Fibroblast of skin of scalp (primary cell): ENCODE measurements at places on chromosomes 1 and 21.

DNA sequence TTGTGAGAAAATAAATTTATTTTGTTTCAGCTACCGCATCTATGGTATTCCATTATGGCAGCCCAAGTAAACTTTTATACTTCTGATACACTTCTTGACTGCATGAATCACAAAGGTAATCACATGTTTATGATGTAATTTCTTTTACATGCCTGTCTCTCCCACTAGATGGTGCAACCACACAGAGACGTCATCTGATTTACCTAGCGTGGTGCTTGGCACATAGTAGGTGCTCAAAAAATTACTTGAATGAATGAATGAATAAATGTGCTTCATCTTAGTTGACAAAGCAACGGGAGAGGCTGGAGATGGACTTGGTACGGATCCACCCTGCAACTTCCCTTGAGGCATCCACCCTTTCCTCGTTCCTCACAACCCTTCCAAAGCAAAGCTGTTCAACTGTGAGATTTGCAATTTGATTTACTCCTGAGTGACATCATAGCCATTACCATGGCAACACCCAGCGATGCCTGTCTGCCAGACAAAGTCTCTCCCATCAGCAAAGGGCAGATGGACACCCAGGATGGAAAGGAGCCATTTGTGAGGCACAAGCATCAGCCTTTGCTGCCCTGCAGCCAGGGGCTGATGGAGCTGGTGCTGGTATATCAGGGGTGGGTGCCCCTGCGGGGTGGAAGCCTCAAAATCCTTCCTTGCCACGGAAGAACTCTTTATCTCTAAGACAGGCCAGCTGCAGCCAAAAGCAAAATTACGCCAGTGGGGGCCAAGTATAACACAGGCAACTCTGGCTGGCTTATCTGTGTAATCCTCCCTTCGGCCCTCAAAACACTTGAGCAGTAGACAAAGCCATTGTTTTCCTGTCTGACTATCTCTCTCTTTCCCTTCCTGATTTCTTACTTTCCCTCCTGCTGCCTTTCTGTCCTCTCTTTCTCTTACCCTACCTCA lies 18.9 kb upstream of the VWA5B1 start:
- no peak for DNase-seq

DNA sequence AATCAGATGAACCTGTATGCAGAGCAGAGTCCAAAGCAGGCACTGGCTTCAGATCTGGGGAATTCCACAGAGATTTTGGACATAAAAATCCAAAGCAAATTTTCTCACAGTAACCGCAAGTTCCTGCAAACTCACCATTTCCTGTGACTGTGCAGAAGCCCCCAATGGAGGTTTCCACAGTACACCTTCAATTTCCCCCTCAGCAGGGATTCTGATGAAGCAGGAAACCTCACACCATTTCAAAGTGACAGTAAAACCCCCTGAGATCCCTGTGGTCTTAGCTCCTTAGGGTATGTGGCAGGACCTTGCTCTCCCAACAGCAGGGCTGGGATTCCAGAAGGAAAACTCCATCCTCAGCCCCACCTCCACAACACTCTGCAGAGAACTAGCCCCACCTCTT lies 6.0 kb upstream of the TGFBR3 start:
- no peak for DNase-seq

- no peak for DNase-seq
Measured at GRCh38 chr1:229980009-229980408, 87.0 kb upstream of the GALNT2 start.

DNA sequence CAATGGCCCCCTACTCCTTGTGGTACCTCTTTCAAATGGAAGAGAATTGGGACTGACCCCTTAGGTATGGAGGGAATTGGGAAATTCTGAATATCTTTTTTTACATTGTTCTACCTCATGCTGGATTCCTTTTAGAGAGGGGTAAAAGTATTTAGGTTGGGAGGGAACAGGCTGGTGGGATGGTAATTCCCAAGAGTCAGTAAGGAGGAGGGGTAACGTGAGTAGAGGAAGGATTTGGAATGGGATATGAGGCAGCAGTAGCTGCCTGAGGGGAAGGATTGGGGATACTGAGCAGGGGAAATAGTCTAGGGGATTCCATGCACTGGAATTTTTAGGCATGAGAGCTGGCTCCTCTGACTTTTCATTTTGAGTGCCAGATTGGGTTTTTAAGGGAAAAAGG lies 3.8 kb upstream of the AADACL3 start:
- DNase-seq = peak; percentile 81

- DNase-seq = no peak
Measured at GRCh38 chr1:210151052-210151672, 81.4 kb upstream of the SERTAD4 start.

DNA sequence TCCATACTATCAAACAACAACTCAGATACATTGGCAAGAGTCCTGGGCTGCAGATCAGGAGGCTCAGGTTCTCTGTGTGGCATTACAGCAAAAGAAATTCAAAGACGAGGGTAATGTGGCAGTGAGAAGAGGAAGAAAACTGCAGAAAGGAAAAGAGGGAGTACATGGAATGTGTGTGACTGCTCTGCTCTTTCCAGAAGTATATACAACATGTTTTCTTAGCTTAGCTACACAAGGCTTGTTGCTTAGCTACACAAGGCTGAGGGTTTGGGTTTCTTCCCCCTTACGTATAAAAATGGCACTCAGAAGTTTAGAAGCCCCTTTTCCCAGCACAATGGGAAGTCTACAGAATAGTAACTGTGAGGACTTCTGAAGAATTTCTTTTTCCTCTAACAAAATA lies 86.0 kb downstream of the PRRX1 start:
- DNase-seq = no peak
